NCI-H2107 (cell line): ENCODE measurements at places on chromosomes 12 and 14.

- DNase-seq, result no peak
Measured at GRCh38 chr12:65952737-65953209, 128.5 kb downstream of the HMGA2 start.

GRCh38 chr14:93214598-93214997, 7.5 kb downstream of the UBR7 start:
- DNase-seq, result no peak

GRCh38 chr12:14435627-14436026, 70.1 kb downstream of the ATF7IP start:
- no peak for DNase-seq

DNA sequence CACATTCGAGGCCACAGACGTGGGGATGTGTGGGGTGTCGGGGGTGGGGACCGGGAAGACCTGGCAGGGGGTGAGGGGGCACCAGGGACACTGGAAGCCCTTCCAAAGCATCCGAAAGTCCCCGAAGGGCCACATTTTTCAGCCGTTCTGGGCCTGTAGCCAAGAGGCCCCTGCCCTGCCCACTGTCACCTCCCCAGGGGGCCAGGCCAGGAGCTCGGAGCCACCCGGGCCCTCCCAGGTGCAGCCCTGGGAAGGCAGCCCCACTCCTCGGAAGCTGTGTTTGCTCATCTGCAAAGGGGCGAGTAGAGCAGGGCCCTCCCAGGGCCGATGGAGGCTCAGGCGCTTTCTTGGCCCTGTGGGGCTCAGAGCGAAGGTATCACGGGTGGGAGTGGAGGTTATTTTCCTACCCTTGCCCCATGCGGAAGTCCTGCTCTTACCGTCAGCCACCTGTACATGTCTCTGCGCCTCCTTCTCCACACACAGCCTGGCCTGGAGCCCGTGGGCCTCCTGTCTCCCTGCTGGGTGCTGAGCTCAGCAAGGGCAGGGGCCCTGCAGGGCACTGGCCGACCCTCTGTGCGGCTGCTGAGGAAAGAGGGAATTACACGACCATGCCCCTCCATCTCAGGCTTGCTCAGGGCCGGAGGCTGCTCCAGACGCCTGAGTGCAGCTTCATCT, 27.2 kb downstream of the NOC4L start:
- no peak for DNase-seq

- no peak for DNase-seq
Measured at GRCh38 chr14:102945346-102946130, 23.1 kb downstream of the AMN start.

DNA sequence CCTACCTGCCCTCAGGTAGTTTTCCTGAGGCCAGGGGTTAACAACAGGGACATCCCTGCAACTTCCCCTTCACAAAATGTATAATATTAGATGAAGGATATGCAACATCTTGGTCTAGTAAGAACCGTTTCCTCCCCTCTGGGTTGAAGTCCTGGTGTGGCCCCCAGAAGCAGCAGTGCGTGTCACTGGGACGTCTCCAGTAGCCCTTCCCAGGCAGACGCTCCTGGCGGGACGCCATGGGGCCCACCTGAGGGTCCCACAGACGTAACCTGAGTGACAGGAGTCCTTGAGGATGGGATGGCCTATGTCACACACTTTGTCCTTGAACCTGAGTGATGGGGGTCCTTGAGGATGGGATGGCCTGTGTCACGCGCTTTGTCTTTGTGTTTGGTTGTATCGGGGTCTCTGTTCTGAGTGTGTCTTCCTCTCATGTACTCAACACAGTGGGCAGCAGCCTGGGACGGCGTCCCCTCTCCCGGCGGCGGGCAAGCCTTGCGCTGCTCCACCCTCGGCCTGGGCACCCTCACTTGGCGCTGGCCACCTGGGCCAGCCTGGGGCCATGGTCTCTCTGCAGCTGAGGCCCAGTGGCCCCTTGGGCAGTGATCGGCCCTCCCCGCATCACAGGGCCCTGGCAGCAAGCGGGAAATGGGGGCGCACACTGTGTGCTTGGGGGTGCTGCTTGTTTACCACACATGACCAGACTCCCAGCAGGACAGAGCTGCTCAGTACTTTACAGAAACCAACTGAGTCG, 14.3 kb upstream of the AMN start:
- no peak for DNase-seq

GRCh38 chr14:50095895-50096294, 20.5 kb downstream of the VCPKMT start:
- DNase-seq, result no peak

GRCh38 chr12:51183816-51184215, 10.9 kb upstream of the TFCP2 start:
- DNase-seq, result peak; percentile 90

GRCh38 chr14:90999299-90999698, 61.1 kb downstream of the RPS6KA5 start:
- peak; percentile 18 for DNase-seq

- no peak for DNase-seq
Measured at GRCh38 chr12:110606253-110606611, 7.7 kb upstream of the TCTN1 start.

- no peak for DNase-seq
Measured at GRCh38 chr14:23301969-23302289, 730 bp downstream of the PPP1R3E start.

DNA sequence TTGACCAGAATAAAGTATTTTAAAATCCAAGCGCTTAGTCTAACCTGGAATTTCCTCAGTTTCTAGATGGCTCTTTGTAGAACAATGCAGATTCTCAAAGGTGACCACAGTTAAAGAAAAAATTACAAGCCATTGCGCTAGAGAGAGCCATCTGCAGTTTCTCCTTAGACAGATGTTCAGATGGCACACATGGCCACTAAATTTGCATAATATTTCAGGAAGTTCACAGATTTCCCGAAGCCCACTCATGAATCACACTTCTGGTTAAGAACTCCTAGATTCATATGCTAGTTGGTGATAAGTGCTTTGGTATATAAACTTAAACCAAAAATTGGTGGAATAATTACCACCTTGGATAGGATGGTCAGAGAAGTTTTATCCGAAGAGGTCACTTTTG, 749 bp downstream of the AKAP3 start:
- DNase-seq, result no peak

- no peak for DNase-seq
Measured at GRCh38 chr14:43778570-43778936, 728.5 kb downstream of the FSCB start.

DNA sequence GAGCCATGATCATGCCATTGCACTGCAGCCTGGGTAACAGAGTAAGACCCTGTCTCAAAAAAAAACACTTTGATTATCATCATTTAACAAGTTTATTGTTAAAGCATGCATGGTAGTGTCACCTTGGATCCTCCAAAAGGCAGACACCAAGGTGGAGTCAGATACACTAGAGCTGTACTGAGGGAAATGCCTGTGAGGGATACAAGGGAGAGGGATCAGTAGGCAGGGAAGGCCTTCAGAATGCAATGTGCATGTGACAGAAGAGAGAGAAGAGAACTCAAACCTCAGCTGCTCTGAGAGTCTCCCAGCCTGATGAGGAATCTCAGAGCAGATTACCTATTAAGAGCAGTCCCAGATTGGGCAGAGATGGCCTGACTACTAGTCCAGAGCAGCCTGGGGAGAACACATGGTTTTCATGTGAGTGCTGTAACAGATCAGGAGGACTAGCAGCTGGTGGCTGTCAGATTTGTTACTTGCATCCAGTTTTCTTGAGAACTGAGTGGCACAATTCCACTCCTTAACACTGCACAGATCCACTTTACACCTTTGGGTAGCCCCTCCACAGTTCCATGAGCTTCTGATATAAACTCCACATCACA, 38.0 kb upstream of the A2ML1 start:
- DNase-seq, result no peak

DNA sequence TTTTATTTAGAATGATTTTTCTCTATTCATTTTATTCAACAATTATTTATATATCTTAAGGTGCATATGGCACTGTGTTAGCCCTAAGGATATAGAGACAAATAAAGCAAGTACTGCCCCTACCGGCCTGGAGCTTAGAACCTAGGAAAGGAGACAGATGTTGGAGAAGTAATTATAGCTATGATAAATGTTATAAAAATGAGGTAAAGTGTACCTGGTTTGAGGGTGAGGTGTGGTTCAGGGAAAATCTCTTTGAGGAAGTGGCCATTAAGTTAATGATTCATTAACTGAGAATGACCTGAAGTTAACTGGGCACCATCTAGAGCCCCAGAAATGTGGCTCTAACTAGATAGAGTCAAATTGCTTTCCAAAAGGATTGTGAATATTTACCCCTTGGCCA, 31.9 kb downstream of the CDKL1 start:
- DNase-seq, result no peak

GRCh38 chr12:132142679-132143335, 1.3 kb downstream of the DDX51 start:
- DNase-seq, result no peak

GRCh38 chr12:124995200-124995961, 1.9 kb downstream of the BRI3BP start:
- no peak for DNase-seq

DNA sequence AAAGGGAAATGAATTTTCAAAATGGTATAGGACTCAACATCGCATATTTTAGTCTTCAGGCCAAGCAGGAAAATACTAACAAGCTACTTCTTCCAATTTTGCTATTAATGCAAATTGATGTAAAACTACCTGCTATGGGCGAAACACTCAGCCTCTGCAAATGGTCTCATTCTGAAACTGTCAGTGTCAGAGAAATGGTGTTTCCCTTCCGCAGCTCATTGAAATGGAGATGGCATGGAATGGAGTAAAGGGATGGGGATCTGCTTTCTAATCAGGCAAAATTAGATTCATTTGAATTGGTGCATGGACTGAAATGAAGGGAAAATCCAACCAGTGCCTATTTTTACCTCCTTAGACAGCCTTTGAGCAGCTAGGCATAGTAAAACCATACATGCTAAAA, 80.4 kb upstream of the EEA1 start:
- no peak for DNase-seq

GRCh38 chr12:78004249-78005093, 173.8 kb downstream of the NAV3 start:
- DNase-seq, result no peak

DNA sequence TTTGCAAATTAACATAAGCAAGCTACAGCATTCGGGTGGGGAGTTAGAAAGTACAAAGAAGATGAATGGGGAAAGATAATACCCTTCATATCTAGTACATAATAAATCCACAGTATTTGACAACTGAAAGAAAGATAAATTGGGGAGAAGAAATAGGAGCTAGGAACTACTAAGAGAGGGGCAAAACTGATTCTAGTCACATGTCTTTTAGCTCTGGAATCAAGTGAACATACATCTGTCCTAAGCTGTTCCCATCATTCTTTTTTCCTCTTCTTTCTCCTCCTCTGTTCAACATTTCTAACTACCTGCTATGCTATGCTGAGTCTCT, 15.3 kb upstream of the APOF start:
- no peak for DNase-seq

GRCh38 chr12:28374556-28374955, 184.3 kb downstream of the CCDC91 start:
- no peak for DNase-seq

DNA sequence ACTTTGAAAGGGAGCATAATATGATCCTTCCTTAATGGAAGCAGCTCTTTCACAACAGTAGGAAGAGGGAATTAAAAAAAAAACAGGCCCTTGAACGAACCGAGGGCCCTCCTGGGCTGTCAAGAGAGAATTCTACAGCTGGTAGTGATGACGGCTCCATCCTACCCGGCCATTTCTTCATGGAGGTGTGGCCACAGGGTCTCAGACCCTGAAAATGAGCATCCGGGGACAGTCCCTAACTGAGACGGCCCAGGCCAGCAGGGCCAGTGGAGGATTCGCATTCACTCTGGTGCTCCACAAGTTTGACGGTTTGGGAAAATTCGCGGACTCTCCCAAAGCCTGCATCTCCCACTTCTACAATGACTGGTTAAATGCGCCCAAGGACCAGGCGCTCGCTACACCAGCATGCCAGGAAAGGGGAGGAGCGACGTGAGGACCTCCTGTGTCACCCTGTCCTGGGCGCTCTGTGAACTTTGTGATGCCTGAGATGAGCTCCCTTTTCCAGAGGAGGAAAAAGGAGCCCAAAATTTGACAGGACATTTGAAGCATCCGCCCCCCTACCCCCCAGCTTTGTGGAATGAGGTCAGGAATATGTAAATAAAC, 66.8 kb downstream of the BCL11B start:
- DNase-seq, result no peak

- DNase-seq, result no peak
Measured at GRCh38 chr12:113471619-113472171, at the start of gene LHX5. TSS of gene LHX5 (minus strand) at chr12:113471871. CDS start at chr12:113471498, 373 bp downstream.

DNA sequence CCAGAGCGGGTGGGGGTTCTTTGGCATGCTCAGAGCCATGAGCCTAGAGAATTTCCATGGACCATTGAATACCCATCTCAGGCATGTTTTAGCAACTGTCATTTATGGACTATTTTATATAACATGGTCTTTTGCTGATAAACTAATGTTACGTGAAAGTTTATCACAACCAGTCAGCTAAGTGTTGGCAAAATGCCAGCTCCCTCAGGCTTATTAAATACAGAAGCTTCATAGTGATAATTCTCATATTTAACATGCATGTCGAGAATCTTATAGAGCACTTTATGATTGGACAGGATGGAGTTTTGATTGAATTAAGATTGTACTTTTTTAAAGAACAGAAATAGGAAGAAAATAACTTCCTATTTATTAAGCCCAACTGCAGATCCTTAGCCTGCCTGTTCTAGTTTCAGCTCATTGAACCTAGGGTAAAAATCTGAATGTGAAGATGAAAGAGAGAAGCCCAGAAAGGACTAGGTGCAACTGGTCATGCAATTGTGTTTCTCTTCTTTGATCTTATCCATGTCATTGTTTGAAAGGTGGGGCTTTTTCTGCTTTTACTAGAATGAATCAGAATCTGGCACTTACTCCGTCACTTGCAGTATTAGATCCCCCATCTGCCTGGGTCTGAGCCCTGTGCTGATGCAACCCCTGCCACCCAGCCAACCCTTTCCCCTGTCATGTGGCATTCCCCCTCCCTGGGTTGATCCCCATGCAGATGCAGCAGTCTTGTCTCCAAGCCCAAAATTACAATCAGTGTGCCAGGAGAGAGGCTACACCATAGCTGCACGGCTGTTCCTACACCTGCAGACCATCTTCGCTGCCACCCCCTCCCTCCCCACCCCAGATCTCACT, 134.6 kb upstream of the EVL start:
- no peak for DNase-seq

DNA sequence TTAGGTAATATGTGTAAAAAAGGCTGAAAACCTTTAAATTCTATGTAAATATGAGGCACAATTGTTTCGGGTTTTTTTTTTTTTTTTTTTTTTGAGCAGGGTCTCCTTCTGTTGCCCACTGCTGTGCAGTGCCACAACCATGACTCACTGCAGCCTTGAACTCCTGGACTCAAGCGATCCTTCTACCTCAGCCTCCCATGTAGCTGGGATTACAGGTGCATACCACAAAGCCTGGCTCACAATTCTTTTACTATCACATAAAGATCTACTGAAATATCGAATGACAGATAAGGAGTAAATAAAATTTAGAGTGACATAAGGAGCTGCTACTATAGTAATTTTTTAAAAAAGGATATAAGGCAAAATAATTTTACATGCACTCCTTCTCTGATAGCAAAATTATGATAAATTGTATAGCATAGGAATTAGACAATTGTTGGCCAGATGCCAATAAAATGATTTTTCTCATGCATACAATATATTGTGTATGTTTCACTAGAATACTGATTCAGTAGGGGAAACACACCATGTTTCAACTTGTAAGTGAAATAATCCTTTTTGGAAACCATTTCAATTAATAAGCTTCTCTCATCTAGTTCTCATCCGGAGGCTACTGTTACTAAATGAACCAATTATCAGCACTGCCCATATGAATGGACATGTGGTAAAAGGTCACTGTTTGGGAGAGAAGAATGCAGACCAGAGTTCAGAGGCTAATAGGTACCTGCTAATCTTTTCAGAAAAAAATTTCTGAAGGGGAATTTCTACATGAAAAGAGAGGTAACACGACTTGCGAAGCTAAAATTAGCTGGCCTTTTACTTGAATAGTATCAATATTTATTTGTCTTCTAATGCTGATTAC, 108.4 kb downstream of the PPP1R12A start:
- no peak for DNase-seq
